ENCODE measurements at places on chromosomes 11 and 22. TPM values are rescaled to one million over a fixed set of nuclear protein-coding genes. Genes with fewer than 3 reads are reported as not detected.

GRCh38 chr22:49400941-49401598 is 426.6 kb downstream of the BRD1 start:
- H3K4me3 ChIP-seq, result no peak overlapping the region
- DNase-seq, result no peak
- no peaks in the 10 kb centered on the region for H3K27me3 ChIP-seq
- H3K27ac ChIP-seq, result no peak overlapping the region
- H3K36me3 ChIP-seq, result no peaks in the 10 kb centered on the region

DNA sequence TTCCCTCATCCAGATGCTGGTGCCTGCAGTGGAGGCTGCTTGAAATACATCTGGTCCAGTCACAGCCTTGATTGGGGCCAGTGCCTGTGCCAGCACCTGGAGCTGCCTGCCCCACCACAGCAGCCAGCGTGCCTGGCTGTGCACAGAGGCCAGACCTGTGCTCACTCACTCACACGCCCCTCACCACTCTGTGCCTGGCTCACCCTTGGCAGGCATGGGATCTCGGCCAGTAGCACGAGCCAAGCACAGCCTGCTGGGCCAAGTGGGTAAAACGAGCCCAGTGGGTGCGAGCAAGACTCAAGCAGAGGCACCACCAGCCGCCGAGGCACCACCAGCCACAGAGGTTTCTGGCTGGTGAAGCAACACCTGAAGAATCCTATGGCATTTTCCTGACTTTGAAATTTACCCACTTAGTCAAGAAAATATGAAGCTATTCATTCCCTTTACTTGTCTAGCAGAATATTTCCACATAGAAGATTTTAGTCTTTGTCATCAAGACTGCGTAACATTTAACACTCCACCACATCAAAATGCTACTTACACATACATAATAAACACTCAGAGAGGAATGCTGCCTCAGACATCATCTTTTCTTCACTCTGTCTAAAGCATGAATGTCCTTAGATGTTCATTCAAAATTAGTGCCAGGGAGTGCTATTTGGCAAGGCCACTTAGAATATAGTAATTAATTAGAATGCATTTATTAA is 424.3 kb upstream of the FAT3 start:
- DNase-seq, result no peak
- H3K36me3 ChIP-seq, result no peaks in the 10 kb centered on the region
- no peak overlapping the region for H3K27ac ChIP-seq
- H3K27me3 ChIP-seq, result no peaks in the 10 kb centered on the region

MIAT gene
- 0.53 TPM for total RNA-seq

- no peaks in the 10 kb centered on the region for H3K4me1 ChIP-seq
- DNase-seq, result no peak
- H3K27me3 ChIP-seq, result no peaks in the 10 kb centered on the region
- H3K4me3 ChIP-seq, result no peak overlapping the region
- H3K36me3 ChIP-seq, result no peaks in the 10 kb centered on the region
These were observed 729.8 kb downstream of the FAM181B start for GRCh38 chr11:82003671-82004515.

DNA sequence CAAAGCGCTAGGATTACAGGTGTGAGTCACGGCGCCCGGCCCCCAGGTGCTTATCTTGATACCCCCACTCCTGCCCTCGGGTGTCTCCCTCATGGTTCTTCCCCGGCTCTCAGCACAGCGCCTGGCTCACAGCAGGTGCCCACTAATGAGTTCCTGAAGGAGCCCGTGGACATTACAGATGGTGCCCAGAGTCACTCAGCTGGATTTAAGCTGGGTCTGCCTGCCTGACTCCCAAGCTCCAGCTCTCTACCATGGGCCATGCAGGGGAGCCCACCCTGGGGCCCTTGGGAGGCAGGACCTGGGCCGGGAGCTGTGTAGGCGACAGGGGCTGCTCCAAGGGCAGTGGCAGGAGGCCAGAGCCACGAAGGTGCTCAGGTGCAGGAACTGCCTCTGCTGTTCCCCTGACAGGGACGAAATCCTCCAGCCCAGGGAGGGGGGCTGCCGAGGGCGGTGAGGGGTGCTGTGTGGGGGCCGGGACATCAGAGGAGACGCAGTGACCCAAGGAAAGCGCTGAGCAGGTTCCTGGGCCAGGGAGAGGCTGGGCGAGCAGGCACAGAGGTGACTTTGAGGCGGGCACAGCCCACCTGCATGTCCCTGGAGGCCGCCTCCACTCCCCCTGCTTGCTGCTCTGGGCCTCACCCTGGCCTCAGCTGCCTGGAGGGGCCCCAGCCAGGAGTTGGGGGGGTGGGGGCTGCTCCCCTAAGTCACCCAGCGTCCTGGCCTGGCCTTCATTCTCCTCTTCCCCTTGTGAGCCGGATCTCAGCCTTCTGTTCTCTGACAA is 14.6 kb upstream of the FLRT1 start:
- no peaks in the 10 kb centered on the region for H3K36me3 ChIP-seq
- H3K27ac ChIP-seq, result no peak overlapping the region
- H3K4me3 ChIP-seq, result no peak overlapping the region
- DNase-seq, result no peak

ACTN3 gene
- 0.18 TPM for total RNA-seq

DNA sequence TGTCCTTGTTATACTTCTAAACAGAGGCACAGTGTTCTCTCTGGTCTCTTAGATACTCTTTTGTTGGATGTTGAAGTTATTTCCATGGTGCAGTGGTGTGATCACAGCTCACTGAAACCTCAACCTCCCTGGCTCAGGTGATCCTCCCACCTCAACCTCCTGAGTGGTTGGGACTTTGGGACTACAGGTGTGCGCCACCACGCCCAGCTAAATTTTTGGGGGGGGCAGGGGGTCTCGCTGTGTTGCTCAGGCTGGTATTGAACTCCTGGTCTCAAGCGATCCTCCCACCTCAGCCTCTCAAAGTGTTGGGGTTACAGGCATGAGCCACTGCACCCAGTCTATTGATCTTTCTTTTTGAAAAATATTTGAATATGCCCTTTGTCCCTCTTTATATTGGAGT is 14.9 kb downstream of the ZNF74 start:
- H3K27ac ChIP-seq, result no peak overlapping the region
- no peak for DNase-seq
- H3K4me3 ChIP-seq, result no peak overlapping the region
- no peaks in the 10 kb centered on the region for H3K4me1 ChIP-seq
- H3K27me3 ChIP-seq, result no peaks in the 10 kb centered on the region
- H3K36me3 ChIP-seq, result peaks cover 16% of the 10 kb centered on the region

DNA sequence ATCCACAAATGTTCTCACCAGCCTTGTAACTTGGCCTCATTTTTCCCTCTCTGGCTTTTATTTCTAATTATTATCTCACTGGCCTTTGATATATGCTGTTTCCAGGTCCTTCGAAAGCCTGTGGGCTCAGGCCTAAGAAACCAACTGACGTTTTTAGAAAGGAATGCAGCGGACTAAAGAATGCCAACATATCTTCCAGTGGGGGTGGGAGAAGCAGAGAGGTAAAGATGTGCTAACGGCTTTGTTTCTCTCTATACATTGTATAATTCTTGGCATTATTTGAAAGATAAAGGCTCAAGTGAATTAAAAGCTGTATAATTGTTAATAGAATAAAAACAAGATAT is 28.2 kb downstream of the OR6Q1 start:
- H3K27ac ChIP-seq, result peak overlapping the region; percentile 88
- DNase-seq, result peak; percentile 88
- H3K27me3 ChIP-seq, result no peaks in the 10 kb centered on the region
- peaks cover 16% of the 10 kb centered on the region for H3K4me1 ChIP-seq

FXYD6 gene
- total RNA-seq, result 1.9 TPM

- peak; percentile 60 for DNase-seq
- no peaks in the 10 kb centered on the region for H3K36me3 ChIP-seq
- H3K4me3 ChIP-seq, result peak overlapping the region; percentile 75
- peak overlapping the region; percentile 55 for H3K27ac ChIP-seq
- H3K4me1 ChIP-seq, result peaks cover 44% of the 10 kb centered on the region
- H3K27me3 ChIP-seq, result no peaks in the 10 kb centered on the region
These were observed 705 bp downstream of the CLDN5 start for GRCh38 chr22:19523240-19524169.

CELF1 gene
- 113 TPM for total RNA-seq

GRCh38 chr22:29772170-29772641 is 5.0 kb downstream of the UQCR10 start:
- H3K4me3 ChIP-seq, result no peak overlapping the region
- no peaks in the 10 kb centered on the region for H3K36me3 ChIP-seq
- peak; percentile 31 for DNase-seq

DNA sequence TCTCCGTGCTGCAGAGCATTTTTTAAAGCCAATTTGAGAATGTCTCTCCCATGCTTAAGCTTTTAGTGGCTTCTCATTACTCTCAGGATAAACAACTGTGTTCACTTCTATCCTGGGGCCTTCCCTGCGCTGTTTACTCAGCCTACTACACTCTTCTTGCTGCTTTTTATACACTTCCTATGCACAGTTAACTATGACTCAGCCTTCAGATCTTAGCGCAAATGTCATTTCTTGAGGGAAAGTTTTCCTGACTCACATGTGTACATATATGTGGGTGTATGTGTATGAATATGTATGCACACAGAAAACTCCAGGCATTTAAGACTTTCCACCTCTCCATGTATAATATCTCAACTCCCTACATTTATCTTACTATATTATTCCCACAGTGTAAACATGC is 9.8 kb downstream of the THAP12 start:
- H3K36me3 ChIP-seq, result no peaks in the 10 kb centered on the region
- peaks cover 9% of the 10 kb centered on the region for H3K4me1 ChIP-seq
- peak; percentile 95 for DNase-seq
- H3K27me3 ChIP-seq, result no peaks in the 10 kb centered on the region
- peak overlapping the region; percentile 52 for H3K27ac ChIP-seq
- H3K4me3 ChIP-seq, result no peak overlapping the region

DNA sequence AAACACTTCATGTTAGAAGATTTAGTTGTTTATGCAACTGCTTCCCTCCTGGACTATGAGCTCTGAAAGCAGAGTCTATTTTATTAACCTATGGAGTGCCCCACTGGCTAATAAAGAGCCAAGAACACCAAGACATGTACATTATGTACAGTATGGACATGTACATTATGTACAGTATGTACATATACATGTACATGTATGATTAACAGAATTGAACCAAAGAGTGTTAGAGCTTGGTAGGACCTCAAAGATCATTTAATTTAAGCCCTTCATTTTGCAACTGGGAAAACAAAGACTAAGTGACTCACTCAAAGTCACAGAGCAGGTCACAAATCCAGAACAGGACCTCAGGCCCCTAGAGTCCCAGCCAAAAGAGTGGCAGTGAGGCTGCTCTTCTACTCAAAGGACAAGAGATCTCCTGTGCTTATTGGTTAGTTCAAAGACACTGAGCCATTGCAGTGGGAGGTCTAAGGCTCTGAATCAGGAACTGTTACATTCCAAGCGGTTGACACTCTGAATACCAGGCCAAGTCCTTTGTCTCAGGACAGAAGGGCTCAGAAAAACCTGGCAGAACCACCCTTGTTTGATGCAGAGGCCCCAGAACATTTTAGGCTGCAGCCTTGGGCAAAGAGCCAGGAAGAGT is 103.8 kb downstream of the FAM168A start:
- H3K27me3 ChIP-seq, result no peaks in the 10 kb centered on the region
- H3K4me3 ChIP-seq, result no peak overlapping the region
- no peaks in the 10 kb centered on the region for H3K36me3 ChIP-seq
- H3K27ac ChIP-seq, result no peak overlapping the region
- DNase-seq, result peak; percentile 27
- no peaks in the 10 kb centered on the region for H3K4me1 ChIP-seq

DNA sequence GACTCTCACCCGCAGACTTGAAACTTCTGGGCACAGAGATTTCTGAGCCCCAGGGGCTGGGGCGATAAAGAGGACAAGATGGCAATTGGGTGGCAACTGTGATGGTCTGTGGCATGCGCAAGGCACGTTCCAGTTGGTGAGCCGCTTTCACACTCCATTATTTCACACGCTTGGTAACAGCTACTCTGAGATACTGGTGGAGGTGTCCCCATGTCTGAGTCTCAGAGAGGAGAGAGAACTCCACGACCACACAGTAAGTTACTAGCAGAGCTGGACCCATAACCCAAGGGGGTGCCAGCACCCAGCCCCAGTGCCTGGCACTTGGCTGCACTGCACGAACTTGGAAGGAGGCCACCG is 6.0 kb upstream of the KCNJ4 start:
- H3K36me3 ChIP-seq, result no peaks in the 10 kb centered on the region
- H3K4me3 ChIP-seq, result no peak overlapping the region
- H3K4me1 ChIP-seq, result no peaks in the 10 kb centered on the region
- DNase-seq, result no peak
- H3K27ac ChIP-seq, result no peak overlapping the region

DNA sequence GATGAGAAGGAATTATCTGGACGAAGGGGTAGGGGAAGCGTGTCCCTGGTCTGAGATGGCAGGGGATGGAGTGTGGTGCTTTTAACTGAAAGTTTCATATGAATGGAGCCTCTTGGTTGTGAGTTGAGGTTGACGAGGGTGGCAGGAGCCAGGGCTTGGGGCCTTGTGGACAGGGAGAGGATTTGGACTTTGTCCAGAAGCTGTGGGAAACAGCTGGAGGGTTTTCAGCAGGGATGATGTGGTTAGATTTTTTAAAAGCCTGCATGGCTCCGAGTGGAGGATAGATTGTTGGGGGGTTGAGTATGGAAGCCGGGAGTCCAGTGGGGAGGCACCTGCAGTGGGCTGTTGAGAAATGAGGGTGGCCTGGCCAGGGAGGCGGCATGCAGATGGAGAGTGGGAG is 24.8 kb downstream of the MYO7A start:
- DNase-seq, result no peak
- no peaks in the 10 kb centered on the region for H3K4me1 ChIP-seq
- H3K36me3 ChIP-seq, result no peaks in the 10 kb centered on the region
- H3K27ac ChIP-seq, result no peak overlapping the region
- H3K4me3 ChIP-seq, result no peak overlapping the region

GRCh38 chr11:112724496-112724790 is 236.8 kb upstream of the NCAM1 start:
- no peaks in the 10 kb centered on the region for H3K4me1 ChIP-seq
- H3K27me3 ChIP-seq, result no peaks in the 10 kb centered on the region
- no peak overlapping the region for H3K27ac ChIP-seq
- DNase-seq, result no peak

- no peaks in the 10 kb centered on the region for H3K27me3 ChIP-seq
- no peak overlapping the region for H3K27ac ChIP-seq
- no peak overlapping the region for H3K4me3 ChIP-seq
- H3K36me3 ChIP-seq, result no peaks in the 10 kb centered on the region
- no peaks in the 10 kb centered on the region for H3K4me1 ChIP-seq
These were observed 147.4 kb downstream of the TRIM29 start for GRCh38 chr11:119990309-119991021.

DNA sequence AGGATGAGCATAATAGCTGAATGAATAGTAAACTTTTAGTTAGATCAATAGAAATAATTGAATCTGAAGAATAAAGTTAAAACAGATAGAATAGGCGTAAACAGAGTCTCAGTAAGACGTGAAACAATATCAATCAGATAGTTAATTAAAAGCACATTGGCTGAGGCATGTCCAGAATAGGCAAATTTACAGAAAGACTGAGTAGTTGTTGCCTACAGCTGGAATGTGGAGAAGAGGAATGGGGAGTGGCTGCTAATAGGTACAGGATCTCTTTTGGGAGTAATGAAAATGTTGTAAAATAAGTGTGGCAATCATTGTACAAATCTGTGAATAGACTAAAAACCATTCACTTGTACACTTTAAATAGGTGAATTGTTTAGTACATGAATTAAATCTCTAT is 36.3 kb upstream of the ME3 start:
- no peaks in the 10 kb centered on the region for H3K36me3 ChIP-seq
- no peaks in the 10 kb centered on the region for H3K27me3 ChIP-seq
- DNase-seq, result no peak
- H3K4me1 ChIP-seq, result no peaks in the 10 kb centered on the region
- no peak overlapping the region for H3K4me3 ChIP-seq
- H3K27ac ChIP-seq, result no peak overlapping the region

MAP6 gene
- not detected for total RNA-seq
